HCEC 1CT (cell line): ENCODE measurements at places on chromosomes 4 and X.

GRCh38 chrX:3713937-3714434 lies 537 bp upstream of the PRKX start:
- DNase-seq, result no peak

DNA sequence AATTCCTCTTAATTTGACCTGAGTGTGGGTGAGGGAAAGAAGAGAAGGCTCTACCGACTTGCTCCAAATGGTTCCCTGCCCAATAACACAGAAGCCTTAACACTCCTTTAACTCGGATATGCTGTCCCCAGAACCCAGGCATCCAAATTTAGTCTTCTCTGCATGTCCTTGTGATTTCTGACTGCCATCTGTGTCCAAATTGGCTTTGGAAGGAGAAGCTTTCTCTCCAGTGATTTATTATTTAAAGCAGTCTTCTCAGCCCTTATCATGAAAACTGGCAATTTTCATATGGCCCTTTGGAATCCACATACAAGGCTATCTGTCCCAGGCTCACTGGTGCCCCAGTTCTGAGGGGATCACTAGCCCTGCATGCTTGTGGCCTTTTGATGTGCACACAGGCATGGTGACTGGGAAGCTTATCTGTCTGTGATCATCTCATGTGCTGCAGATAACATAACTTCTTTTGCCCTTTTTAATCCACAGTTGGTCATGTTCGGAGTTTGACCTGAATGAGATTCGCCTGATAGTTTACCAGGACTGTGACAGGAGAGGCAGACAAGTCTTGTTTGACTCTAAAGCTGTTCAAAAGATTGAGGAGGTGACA lies 56.7 kb downstream of the FNIP2 start:
- no peak for DNase-seq

- DNase-seq, result no peak
Observed at GRCh38 chr4:8906991-8907595, 35.5 kb upstream of the HMX1 start.

DNA sequence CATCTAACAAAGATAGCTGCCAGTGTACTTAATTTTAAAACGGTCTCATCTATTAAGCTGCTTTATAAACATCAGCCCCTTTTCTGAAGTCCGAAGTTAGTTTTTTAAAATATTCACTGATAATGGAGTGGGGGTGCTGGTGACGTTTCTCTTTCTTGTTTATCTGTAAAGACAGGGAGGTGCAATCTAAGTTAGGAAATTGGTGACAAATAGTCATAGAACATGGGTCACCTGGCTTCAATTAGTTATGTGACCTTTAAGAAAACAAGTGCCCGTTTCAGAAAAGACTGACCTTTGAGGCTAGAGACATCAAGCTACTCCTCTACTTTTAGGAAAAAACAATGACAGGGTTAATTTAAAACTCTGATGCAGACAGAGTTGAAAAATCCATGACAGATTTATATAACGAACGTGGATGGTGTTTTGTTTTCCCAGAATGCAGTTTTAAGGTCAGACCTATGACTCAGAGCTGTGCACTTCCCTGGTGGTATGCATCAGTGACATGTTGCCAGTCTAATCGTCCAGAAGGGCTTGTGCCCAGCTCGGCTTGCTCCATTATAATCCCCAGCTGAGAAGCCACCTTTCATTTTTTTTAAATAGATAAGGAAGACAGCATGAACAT lies 38.2 kb downstream of the FHL1 start:
- peak; percentile 64 for DNase-seq

DNA sequence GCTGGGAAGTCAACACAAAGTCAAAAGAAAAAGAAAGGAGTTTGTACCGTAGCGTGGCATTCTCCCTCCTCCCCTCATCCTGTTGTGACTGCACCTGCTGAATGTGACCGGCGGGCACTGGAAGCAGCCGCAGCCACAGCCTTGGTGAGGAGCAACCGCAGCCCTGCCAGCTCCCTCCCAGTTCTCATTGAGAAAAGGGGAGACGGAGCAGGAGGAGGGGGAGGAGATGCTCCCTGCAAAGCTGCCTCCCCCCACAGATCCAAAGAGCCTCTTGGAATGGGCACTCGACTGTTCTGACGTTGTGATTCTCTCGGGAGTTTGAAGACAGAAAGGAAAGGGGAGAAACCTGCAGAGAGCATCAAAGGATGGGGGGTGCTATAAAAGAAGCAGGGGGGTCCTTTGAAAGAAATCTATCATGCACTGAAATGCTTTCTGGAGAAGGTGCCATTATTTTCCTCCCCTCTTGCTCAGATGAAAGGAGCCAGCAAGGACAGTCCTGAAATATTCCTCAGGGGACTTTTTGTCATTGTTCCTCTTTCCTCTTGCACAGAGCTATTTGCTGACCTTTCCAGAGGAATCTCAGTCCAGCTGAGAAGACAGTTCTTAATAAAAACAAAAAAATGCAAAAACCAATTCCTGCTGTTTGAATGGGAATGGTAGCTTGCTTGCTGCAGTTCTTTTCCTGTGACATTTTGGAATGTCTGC lies 429.7 kb downstream of the MAPK10 start:
- no peak for DNase-seq

- DNase-seq, result no peak
Observed at GRCh38 chrX:74371425-74372222, 49.7 kb upstream of the SLC16A2 start.

DNA sequence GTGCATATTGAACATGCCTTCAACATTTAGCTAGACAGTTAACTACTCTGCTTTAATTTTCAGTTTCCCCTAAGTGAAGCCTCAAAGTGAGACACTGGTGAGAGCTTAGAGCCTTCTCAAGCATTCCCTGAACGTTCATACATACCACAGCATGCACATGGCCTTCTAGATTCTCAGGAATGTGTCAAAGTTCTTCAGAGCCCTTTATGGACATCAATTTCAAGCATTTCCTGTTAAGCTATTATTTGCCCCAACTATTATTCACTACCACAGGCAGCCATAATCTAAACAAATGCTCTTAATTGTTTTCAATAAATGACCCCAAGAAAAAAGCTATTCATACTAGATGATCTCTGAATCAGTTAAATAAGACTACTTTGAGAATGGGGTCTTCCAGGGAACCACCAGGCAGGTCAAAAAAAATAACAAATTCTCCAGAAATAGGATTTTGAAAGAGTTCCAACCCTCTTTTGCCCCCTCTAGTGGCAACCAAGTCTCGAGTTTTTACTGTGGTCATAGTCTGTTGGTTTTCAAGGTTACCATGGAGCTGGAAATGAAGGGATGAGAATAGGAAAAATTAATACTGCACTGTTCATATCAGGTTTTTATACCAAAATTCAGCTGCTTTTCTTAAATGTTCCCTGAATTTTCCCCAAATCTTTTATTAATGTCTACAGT lies 235.4 kb downstream of the RAB28 start:
- no peak for DNase-seq

GRCh38 chrX:125651426-125651825 lies 331.8 kb downstream of the TEX13C start:
- DNase-seq, result no peak

DNA sequence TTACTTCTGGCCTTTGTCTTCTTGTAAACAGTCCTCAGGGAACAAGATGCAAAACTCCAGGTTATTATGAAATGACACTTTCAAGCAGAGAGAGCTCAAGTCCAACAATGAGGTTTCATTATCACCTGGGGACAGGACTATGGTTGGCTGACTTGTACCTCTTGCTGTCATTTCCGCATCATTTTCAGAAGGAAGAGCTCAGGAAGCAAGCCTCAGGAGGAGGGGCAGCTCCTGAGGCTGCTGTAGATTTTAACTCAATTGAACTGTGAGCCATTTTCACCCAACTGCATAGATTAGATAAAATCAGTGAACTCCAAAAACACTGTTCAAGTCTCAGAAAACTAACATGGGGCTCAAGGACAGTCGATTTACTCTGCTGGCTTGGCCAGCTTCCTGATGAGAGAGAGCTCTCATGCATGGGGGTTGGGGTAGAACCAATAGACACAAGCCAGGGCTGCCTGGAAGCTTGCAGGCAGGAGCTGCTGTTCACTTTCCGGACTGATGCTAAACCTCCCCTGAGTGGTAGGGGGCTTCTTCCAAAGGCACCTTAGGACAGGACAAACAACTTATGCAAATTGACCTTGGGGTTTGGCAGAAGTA lies 23.6 kb downstream of the TMEM255A start:
- DNase-seq, result no peak

DNA sequence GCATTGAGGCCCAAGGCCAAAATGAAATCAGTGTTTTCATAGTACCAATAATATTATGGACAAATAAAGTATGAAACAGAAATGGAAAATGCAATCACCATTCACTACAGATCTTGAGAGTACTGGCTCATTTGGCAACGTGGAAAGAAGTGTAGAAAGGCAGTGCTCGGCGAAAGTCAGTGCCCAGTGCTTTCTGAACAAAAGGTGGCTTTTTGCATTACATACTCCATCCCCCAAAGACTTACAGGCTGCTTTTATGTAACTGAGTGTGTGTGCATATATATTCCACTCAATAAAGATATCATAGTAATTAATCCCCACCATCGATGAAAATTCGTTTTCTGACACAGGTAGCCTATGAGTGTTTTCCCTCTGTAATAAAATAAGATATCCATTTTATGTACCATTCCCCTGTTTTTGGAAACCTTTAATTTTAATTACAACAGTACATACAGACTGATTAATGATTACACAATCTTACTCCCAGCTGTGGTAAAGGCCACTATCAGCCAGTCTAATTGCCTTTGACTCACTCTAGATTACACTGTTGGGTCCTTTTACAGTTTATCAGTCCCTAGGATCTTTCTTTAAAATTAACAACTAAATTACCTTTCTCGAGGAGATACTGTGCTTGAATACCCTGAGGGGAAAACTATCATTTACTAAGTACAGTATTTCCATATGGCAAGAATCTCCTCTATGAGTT lies 65.9 kb downstream of the MAD2L1 start:
- DNase-seq, result no peak

DNA sequence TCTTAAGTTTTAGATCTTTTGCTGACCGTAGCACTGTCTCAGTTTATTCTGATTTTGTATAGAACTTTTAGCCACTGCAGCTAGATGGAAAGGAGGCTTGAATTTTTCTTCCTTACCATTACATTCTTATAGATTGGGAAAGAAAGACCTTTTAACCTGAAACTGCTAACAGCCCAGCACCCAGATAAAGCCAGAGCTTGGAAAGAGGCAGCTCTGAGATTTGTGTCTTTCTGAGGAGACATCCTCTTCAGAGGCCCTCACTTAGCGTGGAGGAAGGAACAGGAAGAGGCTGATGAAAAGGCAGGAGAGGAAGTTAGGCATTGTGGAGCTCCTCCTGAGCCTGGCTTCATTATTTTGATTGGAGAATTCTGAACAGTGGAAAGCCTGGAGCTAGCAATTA lies 35.1 kb downstream of the ATG4A start:
- no peak for DNase-seq

DNA sequence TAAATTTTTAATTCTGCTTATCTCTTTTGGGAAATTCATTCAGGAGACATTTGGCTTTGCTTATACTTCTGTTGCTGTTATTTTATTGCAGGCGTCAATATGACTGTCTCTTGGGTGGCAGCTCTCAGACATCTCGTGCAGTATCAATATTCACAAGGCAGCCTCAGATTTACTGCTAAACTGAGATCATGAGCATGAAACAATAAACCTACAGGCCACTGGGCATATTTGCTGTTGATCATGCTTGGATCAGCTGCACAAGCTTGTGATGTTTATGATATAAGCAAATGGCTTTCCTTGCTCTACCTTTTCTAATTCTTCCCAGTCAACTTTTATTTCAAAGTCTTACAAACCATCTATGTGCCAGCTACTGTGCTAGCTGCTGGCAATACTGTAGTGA lies 39.2 kb downstream of the TSPAN5 start:
- DNase-seq, result no peak

GRCh38 chrX:21989384-21989783 lies 42.7 kb upstream of the PHEX start:
- no peak for DNase-seq

DNA sequence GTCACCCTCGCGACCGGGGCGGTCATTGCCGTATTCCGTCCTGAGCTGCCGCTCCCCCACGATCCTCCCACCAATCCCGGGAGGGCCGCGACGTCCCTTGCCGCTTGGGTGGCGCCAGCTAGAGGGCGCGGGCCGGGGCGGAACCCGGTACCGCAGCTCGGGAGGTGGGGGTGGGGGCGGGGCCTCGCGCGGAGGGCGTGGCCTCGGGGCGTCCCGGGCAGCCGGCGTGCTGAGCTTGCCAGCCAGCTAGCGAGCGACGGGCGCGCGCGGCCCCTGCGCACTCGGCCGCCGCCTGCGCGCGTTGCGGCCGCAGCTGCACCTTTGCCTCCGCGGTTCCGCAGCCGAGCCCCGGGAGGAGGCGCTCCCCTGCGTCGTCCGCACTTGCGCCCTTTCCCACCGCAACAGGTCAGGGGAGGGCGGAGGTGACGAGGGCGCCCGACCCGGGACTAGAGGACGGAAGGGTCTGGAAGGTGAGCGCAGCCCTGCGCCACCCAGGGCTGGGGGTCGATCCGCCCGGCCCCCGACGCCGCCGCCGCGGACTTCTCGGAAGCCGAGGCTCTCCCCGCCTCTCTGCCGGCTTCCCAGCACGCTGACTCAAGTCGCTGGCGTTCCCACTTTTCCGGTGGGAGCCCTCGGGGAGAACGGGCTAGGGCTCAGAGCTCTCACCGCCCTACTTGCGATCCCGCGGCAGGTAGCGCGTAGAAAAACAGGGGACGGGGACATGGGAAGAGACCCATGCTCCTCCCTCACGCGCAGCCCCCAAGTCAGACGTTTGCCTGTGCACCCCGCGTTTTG lies at the start of gene AFF1:
Gene AFF1, plus strand, starts transcription at position 241 of the 795 bp plus-strand sequence. CDS start 13,523 bp downstream, outside the sequence.
- DNase-seq, result peak; percentile 81

DNA sequence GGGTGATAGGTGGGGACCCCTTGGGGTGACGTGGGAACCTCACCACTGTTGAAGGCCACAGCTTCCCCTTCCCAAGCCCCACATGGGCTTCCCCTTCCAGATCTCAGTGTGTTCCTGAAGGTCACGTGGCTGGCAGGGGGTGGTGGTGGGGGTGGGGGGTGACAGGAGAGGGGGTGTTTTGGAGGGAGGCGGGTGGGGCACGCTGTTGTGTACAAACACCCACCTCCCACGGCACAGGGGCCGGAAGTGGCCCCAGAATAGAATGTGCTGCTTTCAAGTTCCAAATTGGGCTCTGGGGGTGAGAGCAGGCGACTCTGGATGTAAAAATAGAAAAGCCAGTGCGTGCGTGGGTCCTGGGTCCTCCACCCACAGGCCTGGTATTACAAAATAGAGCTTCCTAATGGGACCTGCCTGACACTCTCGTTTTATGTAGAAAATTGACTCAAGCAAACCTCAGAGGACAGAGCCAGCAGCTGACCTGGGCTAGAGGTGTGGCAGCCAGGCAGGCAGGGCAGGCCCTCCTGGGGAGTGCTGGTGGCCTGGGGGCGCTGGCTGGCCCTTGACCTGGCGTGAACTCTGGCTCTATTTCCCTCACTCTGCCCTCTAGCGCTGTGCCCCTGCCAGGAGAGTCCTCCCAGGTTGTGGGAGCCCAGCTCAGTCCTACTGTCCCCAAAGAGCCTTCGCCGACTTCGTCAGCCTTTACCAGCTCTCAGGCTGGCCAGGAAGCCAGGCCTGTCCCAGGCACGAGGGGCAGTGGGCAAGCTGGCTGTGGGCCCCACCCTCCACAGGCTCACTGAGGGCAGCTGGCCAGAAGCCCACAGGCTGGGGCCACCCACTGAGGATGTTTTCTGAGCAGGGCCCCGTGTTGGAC lies 5.4 kb upstream of the SH3BP2 start:
- no peak for DNase-seq
